ENCODE measurements at places on chromosomes 2 and 18.

- DNase-seq, result no peak
Observed at GRCh38 chr2:20333738-20334137, 16.9 kb downstream of the PUM2 start.

- no peak for DNase-seq
Observed at GRCh38 chr18:24499814-24500213, 39.4 kb downstream of the HRH4 start.

DNA sequence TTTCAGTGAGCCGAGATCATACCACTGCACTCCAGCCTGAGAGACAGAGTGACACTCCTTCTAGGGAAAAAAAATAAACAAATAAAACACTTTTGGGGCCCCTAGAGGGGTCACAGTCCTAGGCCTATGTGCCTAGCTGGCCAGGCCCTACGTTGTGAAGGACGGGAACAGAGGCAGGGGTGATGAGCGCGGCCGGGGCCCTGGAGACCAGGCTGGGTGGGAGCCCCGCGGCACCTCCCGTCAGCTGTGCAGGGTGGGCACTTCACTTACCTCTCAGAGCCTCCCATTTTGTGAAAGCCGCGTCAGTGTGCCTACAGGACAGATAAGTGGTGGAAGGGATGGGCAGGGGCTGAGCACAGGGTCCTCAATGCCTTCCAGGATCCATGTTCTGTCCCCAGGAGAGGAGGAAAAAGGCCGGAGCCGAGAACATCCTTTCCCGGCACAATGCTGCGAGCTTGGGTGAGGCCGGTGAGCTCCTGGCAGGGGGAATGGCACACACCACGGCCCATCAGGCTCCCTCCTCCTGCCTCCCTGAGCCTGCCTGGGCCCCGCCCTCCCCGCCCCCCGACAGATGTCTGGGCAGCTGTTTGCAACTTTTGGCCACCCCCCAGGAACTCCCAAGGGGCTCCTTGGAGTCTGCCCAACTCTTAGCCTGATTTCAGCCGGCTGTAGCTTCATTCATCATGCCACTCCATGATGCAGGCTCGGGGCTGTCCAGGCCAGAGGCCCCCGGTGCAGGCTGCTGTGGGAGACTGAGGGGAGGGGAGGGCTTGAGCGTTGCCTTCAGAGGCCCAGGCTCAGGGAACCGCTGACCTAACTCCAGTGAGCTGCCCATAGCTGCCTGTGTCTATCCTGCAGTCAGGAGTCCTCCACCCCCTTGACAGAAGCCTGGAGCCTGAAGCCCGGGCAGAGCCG lies 196.5 kb downstream of the TFCP2L1 start:
- DNase-seq, result no peak

DNA sequence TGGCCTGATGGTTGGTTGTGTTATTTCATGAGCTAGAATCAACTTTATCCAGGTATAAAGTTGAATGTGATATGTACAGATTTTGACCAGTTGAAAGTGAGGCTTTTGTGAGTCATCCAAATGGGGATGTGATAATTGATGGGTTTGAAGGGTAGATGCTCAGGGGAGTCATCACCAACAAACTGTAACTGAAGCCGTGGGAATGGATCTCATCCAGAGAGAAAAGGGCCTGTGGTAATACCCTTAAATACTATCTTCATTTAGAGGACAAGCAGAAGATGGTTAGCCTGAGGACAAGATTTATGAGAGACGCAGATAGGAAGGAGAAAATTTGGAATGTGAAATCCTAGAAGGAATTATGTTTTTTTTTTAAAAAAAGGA lies 90.5 kb upstream of the MYO3B start:
- no peak for DNase-seq

GRCh38 chr2:205948883-205949282 lies 137.1 kb downstream of the INO80D start:
- DNase-seq, result no peak

GRCh38 chr2:101560780-101561315 lies 85.9 kb upstream of the RFX8 start:
- no peak for DNase-seq

GRCh38 chr18:6575908-6576307 lies 153.6 kb upstream of the ARHGAP28 start:
- no peak for DNase-seq

- DNase-seq, result no peak
Observed at GRCh38 chr2:44599130-44599529, 237.4 kb downstream of the CAMKMT start.

- no peak for DNase-seq
Observed at GRCh38 chr2:105416156-105416555, 17.3 kb upstream of the FHL2 start.

DNA sequence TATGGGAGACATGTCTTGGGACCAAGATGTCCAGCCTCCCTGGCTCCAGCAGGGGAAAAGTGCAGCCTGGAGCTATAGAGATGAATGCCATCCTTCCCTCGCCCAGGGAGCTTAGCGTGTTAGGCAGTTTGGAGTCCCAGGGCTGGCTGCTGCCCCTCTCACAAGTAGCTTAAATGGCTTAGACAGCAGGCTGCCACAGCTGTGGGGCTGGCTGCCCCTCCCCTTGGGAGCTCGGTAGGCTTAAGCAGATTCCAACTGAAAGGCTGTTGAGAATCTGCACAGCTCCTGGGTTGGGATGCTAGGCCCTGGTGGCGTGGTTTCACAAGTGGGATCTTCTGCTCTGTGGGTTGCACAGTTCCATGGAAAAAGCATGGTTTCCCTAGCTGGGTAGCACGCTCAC lies 940.5 kb upstream of the DDX18 start:
- DNase-seq, result no peak

- DNase-seq, result no peak
Observed at GRCh38 chr18:68439642-68440041, 275.3 kb downstream of the TMX3 start.

- DNase-seq, result no peak
Observed at GRCh38 chr2:20356042-20356441, 5.4 kb upstream of the PUM2 start.

DNA sequence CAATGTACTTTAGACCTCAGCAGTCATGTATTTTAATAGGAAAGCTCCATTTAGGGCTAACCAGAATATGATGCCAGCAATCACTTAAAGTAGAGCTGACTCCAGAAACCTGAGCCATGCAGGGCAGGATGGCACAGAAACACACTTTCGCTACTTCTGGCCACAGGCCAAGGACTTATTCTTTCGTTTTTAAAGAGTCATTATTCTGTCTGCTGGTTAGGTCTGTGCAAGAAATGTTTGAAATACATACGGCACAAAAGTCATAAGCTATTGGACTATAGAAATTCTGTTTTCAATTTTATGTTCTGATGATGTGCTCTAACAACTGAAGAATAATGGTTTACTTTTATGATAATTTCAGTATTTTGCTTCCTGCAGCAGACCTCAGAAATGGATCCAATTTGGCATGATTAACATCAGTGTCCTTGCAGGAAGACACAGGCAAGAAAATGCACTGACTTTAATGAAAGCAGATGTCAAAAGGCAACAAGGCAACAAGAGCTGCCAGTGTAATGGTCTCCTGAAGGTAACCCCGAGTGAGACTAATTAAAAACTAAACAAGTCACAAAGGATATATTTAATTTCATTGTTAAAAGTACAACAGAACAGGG lies 114.4 kb upstream of the CHRNA1 start:
- no peak for DNase-seq

- DNase-seq, result no peak
Observed at GRCh38 chr2:213129311-213129710, 22.1 kb downstream of the IKZF2 start.
